NCI-H1417 (cell line): ENCODE measurements at places on chromosomes 4 and X.

GRCh38 chr4:14701896-14702295 is 300.4 kb upstream of the CPEB2 start:
- no peak for DNase-seq

DNA sequence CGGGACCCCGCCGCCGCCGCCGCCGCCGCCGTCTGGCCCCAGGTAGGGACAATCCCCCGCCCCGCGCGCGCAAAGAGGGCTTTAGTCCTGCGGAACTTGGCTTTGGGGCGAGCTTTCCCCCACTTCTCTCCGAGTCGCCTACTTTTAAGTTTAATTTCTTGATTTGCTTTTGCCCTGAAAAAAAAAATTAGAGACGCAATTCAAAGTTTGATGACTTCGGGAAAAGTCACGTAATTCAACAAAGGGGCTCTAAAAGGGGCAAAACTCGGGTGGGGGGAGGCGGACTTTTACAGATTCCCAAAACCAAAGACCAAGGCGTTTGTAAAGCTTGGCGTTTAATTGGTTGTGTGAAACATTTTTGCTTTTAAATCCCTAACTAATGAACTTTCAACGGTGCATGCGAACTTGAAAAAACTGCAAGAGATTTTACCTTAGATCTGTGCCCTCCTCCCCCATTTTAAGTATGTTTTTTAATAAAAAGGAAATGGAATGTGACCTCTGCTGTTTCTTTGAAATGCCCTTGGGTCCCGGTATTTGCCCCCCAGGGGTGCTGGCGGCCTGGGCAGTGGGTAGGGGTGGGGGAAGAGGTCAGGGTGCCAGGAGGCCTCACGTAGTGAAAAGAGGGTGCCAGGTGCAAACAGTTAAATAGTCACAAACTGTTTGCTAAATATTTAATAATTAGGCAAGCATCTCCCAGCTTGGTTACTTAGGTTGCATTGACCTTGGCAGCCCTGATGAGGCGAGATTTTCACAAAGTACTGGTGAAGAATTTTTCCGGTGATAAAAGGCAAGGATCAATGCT is 209.7 kb downstream of the NWD2 start:
- DNase-seq: no peak

DNA sequence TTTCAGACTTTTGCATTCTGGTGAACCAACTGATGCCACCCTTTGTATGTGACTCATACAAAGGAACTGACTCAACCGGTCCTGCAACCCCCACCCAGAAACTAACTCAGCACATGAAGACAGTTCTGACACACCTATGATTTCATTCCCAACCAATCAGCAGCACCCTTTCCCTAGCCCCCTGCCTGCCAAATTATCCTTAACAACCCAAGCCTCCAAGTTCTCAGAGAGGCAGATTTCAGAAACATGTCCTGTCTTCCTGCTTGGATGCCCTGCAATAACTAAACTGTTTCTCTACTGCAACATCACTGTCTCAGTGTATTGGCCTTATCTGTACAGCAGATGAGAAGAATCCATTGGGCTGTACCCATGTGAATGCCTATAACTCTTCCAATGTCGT is 284.7 kb downstream of the CAMK2D start:
- no peak for DNase-seq

DNA sequence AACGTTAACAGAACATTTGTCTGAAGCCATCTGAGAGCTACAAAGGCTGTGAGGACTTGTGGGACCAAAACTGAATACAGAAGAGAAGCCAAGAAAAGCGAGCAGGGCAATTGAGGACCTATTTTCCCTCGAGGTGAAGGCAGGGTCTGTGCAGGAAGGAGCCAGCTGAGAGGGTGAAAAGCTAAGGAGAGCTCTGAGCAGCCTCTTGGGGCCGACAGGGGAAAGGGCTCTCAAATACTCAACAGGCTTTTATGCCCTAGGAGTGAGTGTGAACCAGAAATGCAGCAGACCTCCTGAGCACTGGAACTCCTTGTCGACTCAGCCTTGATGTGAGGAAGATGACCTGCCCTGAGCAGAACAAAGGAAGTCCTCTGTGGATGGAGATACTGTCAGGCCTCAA is 54.2 kb downstream of the C4orf50 start:
- DNase-seq: peak; percentile 70

- no peak for DNase-seq
Measured at GRCh38 chrX:68180579-68180978, 252.7 kb downstream of the OPHN1 start.

DNA sequence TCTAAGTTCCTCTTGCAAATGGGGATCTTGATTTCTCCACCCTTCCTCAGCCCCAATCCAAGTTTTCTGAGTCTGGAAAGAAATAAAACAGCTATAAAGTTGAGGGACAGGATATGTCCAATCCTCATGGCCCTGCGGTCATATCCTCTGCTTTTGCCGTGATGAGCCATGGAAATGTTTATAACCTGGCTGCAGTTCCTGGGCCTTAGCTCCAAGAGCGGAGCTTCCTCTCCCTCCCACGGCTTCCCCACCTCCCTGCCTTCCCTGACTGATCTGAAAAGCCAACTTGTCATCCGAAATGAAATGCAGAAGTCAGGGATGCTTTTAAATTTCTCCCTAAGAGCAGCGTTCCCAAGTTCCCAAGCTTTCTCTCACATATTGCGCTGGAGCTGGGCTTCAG is 221.5 kb upstream of the SFRP2 start:
- no peak for DNase-seq

GRCh38 chrX:30483996-30484395 is 93.6 kb downstream of the TASL start:
- no peak for DNase-seq

DNA sequence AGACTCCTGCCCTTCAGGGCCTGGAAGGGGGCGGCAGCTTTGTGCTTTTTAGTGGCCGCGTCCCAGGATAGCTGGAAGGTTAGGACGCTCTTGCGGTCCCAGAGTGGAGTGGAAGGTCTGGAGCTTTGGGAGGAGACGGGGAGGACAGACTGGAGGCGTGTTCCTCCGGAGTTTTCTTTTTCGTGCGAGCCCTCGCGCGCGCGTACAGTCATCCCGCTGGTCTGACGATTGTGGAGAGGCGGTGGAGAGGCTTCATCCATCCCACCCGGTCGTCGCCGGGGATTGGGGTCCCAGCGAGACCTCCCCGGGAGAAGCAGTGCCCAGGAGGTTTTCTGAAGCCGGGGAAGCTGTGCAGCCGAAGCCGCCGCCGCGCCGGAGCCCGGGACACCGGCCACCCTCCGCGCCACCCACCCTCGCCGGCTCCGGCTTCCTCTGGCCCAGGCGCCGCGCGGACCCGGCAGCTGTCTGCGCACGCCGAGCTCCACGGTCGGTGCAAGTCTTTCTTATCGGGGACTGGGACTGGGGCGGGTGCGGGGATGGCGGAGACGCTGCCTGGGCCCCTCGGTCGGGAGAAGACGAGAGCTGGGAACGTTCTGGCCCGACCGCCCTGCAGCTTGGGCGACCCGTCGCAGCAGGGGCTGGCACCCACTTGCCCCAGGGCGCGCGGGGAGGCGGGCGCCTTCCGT is at the start of gene EDNRA:
EDNRA (plus strand) TSS at position 207 of the 686 bp plus-strand sequence. CDS start 4,585 bp downstream, outside the sequence.
- DNase-seq: peak; percentile 55

- no peak for DNase-seq
Measured at GRCh38 chr4:20109391-20109790, 142.3 kb upstream of the SLIT2 start.

DNA sequence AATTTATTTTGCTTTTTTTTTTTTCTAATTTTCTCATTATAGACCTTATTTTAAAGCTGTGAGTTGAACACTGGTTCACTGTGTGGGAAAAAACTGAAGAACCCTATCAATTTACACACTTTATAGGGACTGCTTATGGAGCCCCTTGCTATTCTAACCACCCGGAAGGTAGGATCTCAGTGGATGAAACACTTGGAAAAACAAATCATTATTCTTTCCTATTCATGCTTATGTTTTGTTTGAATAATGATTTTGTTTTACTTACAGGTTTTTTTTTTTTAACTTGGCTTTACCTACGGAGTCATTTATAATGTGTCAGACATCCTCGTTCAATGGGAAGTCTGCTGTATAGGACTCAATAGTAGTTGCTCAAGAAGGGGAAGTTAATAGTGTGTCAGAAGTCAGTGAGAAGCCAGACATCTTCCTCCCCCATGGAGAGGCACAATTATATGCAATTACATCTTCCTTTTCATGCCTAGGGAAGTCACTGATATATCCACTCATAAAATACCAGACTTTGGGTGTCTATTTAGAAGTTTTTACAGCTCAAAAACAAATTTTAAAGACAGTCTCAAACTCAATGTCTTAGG is 113.2 kb downstream of the ARSF start:
- no peak for DNase-seq

- no peak for DNase-seq
Measured at GRCh38 chr4:168723569-168723968, 226.7 kb downstream of the PALLD start.

- peak; percentile 76 for DNase-seq
Measured at GRCh38 chr4:32025851-32026459, 1305.8 kb downstream of the PCDH7 start.

- DNase-seq: no peak
Measured at GRCh38 chr4:135538698-135539097, 1337.1 kb upstream of the PABPC4L start.

DNA sequence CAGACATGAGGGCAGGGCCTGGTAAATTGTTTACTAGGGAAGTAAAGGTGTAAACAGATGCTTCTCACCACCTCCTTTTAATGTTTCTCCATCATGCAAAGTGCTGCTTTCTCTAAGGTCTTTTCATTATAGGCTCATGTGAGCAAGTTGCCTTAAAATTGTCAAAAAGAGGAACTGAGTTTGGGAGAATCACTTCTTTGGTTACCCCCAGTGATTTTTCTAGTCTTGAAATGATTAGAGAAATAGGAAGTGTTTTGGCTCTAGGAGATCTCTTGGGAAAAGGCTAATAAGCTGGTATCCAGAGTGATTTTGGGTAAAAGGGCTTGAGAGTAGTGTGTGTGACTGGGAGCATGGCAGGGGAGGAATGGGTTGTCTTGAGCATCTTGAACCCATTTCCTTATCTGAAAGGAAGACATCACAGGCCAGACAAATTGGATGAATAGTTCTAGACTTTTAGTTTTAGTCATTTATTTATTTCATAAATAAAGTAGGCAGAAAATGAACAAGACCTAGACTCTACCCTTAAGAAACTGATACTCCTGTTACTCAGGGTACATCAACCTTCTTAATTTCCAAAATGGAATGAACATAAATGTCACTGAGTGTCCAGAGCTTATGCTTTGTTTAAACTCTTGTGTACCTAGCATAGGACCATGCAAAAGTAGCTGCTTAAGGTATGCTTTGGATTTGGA is 14.2 kb downstream of the GRPR start:
- DNase-seq: no peak

- no peak for DNase-seq
Measured at GRCh38 chr4:63361628-63362027, 1047.6 kb downstream of the TECRL start.

DNA sequence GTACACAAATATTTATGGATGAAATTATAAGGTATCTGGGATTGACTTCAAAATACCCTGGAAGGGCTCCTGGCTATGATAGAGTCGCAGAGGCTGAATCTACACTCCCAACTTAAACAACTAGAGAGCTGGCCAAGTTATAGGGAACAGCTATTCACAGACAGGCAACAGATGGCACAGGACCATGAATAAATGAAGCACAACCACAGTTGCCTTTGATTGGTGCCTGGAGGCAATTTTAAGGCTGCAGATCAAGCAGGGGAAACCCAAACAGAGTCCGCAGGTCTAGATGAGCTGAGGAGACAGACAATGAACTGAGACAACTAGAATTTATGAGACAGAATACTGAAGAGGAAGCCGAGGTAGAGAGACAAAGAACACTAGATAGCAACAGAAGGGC is 155.9 kb downstream of the EVC2 start:
- DNase-seq: no peak

GRCh38 chr4:92253986-92254671 is 49.6 kb upstream of the GRID2 start:
- DNase-seq: no peak

DNA sequence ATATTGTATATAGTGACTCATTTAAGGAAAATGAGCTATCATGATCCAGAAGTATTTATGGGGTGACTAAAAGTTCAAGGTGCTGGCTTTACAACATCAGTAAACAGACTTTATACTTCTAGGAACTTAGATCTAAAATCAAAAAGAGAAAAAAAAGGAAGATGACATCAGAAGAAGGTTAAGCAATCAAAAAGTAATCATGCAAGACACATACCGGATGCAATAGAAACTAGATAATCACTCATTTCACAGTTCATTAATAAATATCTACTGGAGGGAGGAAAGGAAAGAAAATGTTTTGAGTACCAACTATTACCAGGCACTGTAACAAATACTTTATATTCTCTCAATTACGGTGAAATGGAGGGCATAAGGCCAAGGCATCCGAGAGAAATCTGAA is 276.4 kb downstream of the SPRY1 start:
- no peak for DNase-seq

DNA sequence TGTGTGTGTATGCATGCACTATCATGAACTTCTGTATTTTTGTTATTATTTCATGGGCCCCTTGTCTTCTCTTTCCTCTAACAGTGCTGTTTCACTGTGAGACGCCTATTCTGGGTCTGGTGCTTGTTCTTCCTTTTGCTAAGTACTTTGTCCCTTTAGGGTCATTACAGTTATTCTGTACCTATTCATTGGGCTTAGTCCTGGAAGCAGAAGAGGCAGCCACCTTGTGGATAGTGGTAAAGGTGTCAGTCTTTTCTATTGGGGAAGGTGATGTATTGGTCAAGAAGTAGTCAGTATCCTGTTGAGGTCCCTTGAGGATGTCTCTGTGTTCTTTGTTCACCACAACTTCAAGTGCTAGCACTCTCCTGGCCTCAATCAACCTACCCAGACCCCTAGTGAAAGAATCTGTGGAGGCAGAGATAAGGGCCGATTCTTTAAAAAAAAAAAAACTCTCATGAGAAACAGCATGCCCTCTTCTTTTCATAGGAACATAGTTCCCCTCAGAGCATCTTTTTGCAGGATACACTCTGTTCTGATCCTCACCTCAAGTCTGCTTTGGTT is 593.8 kb downstream of the SPRY1 start:
- DNase-seq: no peak
